ENCODE measurements at places on chromosomes 16 and 17.

DNA sequence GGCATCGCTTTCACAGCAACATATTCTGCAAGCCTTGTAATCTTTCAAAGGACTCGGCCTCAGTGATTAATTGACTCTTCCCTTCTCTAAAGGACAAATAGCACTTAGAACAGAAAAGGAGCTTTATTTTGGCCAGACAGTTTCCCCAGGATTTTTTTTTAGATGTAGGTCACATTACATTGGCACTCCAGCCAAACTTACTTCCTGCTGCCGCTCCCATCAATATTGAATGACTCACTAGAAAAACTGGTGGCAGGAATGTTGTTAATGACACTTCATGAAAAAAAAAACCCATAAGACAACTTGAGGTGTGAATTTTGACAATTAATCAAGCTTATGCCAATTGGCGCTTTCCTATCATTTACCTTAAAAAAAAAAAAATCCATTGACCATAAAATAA lies 432.6 kb downstream of the TOX3 start:
- DNase-seq: no peak

DNA sequence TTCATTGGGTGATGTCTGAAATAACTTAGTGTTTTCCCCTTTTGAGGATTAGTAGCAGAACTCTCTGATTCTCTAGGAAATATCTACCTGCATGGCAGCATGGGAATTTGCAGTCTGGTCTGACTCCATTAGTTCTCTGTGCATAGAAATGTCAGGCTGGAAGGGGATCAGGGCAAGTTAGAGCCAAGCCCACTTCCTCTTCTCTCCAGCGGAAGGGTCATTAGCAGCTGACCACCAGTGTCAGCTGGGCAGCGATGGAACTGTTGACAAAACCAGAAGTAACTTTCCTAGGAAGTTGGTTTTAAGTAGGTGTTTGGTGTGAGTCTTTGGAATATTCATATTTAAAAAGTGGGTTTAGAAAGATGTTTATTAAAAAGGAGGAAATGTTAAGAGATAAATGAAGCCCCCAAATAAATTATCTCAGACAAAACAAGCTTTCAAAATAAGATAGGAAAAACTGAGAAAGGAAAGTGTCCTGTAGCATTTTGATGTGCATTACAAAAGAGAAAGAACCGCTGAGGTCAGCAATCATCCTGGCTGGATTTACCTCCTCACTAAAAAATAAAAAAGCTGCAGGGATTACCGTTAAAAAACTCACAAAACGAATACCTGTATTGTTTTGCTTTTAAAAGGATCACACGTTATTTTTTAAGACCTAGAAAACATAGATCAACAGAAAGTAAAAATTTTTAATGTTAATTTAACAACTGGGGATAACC lies 32.4 kb upstream of the MMD start:
- DNase-seq: no peak

- DNase-seq: no peak
Measured at GRCh38 chr17:610276-610675, 104.4 kb downstream of the VPS53 start.

GRCh38 chr16:56356276-56357240 lies 68.8 kb downstream of the AMFR start:
- peak; percentile 82 for DNase-seq

- no peak for DNase-seq
Measured at GRCh38 chr16:19316846-19317245, 31.3 kb downstream of the CLEC19A start.

- DNase-seq: no peak
Measured at GRCh38 chr17:77905766-77906165, 52.7 kb upstream of the TNRC6C start.

GRCh38 chr16:49858200-49859124 lies 2.5 kb upstream of the ZNF423 start:
- peak; percentile 74 for DNase-seq

DNA sequence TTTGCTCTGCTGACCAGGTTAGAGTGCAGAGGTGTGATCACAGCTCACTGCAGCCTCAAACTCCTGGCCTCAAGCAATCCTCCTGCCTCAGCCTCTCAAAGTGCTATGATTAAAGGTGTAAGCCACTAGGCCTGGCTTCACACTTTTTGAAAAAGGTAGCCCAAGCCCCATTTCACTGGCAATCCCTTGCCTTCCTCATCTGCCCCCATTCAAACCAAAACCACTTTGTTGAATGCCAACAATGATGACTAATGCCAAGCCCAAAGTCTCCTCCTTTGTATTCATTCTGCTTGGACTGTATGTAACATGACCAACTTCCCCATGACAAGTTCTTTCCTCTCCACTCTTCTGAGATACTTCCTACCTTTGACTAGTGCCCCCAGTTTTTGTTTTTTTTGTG lies 33.1 kb downstream of the N4BP1 start:
- DNase-seq: no peak

DNA sequence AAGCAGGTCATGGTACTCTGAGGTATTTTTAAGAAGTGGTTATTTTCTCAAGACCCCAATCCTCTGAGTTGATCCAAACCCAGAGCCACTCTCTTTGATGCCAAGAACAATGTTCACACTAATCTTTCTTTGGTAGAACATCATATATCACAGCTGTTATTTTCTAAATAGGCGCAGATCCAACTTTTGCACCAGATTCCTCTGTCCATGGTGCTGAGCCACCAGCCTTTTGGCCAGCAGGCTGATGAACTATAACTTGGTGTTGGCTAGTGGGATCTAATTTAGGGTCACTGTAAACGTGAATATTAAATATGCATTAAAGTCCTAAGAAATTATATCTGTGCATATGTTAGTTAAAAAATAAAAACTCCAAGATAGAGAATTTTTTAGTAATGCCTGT lies 7.0 kb upstream of the ZKSCAN2 start:
- no peak for DNase-seq

DNA sequence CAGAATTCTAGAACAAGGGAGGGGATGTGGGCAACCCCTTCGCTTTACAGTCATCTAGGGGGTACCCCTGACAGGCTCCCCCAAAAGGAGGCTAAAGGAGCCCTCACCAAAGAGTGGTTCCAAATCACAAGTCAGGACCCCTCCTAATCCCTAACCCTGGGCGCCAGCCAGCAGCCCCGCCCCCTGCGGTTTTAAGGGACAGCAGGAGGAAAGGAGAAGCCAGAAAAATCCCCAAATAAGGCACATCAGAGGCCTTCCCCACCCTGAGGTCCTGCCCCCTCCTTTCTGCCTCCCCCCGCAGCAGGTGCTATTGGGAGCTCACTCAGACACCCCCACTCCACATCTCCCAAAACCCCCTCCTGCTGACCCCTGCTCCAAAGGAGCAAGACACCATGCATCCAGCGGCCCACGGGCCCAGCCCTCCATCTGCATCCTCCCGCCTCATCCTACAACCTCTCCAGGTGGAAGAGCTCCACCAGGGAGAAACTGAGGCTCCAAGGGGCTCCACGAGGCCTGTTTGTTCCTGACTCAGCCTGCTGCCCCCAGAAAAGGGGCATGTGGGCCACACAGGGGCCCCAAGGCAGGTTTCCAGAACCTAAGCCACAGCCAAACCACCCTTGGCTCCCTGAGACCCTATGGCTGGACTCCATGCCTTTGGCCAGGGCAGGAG lies 93.5 kb downstream of the GOSR1 start:
- DNase-seq: no peak

GRCh38 chr17:14926073-14926472 lies 339.1 kb downstream of the PMP22 start:
- no peak for DNase-seq

DNA sequence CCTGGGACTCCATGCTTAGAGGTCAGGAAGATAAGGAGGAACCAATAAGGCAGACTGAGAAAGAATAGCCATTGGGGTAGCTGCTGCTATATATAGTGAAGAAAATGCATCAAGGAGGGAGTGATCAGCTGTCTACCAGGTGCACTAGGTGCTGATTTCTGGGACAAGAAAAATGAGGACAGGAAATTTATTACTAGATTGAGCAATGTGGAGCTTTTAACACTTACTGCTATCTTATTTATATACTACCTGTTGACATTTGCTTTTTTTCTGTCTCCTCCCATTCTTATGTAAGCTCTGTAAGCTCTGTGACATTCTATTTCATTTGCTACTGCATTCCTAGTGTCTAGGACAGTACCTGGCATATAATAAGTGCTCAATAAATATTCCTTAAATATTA lies 53.7 kb upstream of the DHX40 start:
- DNase-seq: no peak

DNA sequence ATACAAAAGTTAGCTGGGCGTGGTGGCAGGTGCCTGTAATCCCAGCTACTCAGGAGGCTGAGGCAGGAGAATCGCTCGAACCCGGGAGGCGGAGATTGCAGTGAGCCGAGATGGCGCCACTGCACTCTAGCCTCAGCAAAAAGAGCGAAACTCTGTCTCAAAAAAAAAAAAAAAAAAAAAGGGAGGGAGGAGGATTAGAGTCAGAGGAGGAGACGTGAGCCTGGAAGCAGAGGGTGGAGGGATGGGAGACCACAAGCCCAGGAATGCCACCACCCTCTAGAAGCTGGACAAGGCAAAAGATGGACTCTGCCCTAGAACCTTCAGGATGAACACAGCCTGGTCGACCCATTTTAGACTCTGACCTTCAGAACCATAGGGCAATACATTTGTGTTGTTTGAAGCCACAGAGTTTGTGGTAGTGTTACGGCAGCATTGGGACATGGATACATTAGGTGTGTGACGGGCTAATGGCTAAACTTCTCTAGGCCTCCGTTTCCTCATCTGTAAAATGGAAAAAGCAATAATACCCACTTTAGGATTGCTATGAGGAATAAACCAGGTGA lies 2.1 kb upstream of the SMIM22 start:
- DNase-seq: no peak

- no peak for DNase-seq
Measured at GRCh38 chr16:82111944-82112343, 58.1 kb downstream of the MPHOSPH6 start.

DNA sequence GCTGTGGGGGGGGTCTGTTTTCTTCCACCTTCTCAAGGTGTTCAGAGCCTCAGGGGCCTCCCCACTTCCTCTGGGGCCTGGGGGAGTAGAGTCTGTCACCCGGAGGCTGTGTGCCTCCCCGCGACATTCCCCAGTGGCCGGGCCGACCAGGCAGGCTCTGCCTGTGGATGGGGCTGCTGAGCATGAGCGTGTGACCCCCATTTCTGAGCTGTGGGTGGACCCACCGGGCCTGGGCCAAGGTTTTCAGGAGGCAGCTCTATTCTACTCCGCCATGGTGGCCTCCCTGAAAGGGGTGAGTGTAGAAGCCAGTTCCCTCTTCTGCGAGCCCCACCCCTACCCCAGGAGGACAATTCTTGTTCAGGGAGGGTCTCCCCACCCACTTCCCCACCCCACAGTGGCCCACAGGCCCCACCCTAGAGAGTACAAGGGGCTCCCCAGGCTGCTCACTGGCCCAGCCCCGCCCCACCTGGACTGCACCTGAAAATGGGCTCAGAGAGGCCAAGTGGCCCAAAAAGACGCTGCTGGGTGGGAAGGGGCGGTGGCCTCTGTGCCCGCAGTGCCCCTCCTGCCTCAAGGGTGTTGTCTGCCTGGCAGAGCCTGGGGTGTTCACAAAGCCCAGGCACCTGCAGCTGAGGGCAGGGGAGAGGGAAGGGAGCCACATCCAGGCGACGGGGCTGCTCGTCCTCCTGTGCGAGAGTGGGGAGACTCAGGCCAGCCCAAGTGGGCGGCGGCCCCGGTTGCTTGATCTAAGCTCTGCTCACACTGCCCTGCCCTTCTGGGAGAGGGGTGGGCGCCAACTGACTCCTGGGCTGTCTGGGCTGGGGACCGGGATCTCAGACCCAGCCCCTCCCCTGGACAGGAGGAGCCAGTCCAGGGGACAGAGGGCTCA lies 1.3 kb downstream of the MSLN start:
- no peak for DNase-seq

GRCh38 chr17:35404360-35404759 lies 27.9 kb downstream of the SLFN12 start:
- DNase-seq: no peak

GRCh38 chr16:52597073-52597771 lies 50.3 kb upstream of the TOX3 start:
- DNase-seq: no peak

DNA sequence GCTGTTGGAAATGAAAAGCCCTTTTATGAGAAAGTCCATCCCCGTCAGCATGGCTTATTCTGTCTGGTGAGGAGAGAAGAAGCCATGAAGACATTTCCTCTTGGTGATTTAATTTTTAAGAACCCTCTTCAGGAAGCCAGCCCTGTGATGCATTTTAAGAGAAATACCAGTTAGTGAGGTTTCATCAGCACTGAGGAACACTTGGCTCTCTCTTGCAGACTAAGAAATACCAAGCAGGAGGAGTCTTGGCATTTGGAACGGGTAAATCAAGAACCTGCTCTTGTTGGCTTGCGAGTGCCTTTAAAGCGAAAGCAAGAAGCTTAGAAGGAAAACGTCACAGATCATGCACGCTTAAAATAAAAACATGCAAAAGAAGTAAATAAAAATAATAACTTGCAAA lies 17.5 kb downstream of the RAB11FIP3 start:
- DNase-seq: no peak

- no peak for DNase-seq
Measured at GRCh38 chr17:2716649-2717048, 5.1 kb upstream of the CLUH start.
